ENCODE measurements at places on chromosomes 1 and 21. TPM values are rescaled to one million over a fixed set of nuclear protein-coding genes. Genes with fewer than 3 reads are reported as not detected.

Gene DNAJC28
- total RNA-seq: 1.9 TPM

Gene GJA9
- 0.20 TPM for total RNA-seq

Gene NPHP4
- 4.0 TPM for total RNA-seq

DNA sequence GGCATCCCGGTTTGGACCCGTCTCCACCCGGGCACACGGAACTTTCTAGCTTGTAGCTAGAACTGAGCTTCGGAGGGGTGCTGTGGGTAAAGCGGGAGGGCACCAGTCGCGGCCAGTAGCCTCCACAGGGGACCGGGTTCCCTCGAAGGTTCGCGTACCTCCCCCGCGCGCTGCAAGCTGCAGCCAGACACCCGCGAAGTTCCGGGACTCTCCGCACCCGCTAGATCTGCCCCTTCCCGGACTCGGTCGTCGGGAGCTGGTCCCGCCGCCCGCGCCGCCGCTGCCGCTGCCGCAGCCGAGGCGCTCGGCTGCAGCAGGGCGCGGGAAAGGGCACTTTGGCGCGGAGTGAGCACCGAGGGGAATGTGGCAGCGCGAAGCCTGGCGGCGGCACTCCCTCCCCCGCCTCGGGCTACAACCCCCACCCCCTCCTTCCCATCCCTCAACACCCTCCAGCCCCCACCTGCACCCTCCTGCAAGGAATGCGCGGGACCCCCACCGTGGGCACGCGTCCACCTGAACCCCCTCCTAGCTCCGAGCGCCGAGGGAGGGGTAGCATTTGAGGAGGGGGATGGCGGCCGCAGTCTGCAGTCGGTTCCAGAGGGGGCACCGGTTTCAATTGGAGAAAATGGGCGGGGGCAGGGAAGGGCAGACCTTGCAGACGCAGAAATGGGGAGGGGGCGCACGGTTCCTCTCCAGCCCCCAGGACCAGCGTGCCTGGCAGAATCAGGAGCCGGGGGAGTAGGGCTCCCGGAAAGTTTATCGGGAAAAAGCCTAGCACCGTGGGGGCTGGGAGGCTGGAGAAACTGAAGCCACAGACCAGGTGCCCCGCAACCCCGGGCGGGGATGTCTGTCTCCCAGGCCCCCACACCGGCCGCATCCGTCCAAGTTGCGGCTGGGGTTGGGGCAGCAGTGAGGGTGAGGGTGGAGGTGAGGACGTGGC lies 968 bp downstream of the CSMD2 start:
- DNase-seq: no peak

DNA sequence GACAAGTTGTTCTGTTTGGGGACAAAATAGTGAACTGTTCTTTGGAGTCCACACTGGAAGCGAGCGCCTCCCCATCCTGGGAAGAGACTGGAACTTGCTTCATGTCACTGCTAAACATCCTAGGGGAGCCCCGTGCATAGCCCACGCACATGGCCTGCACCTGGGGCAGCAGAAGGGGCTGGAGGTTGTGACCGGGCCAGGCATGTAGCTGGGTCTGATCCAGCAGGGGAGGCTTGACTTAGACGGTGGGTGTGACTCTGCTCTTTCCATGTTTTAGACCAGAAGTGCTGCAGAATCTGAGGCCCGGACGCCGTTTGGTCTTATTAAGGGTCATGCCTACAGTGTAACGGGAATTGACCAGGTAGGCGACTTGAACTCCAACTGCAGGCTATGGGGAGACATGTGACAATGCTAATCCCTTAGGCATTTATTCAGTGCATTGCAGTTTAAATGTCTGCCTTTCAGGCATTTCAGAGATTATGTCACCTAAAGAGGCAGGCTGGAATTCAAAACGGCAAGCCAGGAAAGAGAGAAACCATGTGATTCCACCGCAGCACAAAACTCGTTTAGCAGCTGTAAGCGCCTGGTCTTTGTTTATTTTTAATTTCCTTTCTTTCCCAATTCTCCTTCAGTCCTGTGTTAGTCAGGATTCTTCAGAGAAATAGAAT lies 21.8 kb downstream of the CAPN9 start:
- peak; percentile 55 for DNase-seq

GRCh38 chr1:2546515-2547209 lies 9.5 kb upstream of the TNFRSF14 start:
- peak; percentile 82 for DNase-seq

DNA sequence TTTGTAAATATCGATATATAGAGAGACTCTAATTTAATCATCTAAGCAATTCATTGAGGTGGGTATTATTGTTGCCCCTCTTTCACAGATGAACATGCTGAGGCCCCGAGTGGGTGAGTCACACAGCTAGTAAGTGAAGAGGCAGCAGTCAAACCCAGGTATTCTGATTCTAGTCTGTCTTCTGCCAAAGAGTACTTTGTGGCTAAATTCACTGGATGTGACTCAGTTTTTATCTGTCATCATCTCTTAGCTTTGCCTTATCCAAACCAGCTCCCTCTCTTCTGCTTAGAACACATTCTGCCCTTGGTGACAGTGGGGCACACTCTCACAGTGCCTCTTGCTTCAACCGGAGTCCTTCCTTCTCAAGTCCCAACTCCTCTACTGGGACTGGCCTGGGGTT lies 11.5 kb downstream of the FCRL5 start:
- DNase-seq: peak; percentile 6

DNA sequence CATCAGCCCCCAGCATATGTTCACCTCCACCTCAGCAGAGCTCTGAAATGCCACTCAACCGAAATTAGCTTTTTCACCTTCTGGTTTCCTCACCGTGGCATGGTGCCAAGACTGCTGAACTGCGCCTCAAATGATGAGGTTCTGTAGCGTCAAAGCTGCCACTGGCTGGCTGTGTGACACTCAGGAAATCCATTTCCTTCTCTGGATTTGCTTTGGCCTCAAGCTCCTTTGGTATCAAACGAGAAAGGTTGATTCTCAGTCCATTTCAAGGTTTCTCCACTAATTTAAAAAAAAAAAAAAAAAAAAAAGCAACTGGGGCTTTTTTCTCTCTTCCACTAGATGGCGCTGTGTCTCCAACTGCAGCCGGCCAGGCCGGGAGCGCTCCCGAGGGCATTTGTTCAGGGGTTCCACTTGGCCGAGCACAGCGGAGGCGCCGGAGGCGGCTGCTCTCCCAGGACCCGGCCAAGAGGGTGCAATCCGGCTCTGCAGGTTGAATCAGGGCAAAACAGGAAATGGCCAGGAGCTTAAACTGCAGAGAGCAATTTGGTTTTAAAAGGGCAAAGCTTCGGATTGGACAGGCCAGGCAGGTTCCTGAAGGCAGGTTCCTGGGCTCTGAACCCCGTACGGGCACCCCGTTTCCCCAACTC lies 26.5 kb upstream of the PLA2G2C start:
- DNase-seq: peak; percentile 91

GRCh38 chr1:35567947-35568558 lies 5.1 kb upstream of the TFAP2E start:
- DNase-seq: no peak

GRCh38 chr1:87179076-87179810 lies 149.4 kb upstream of the LMO4 start:
- no peak for DNase-seq

- no peak for DNase-seq
These were observed 47.1 kb downstream of the COL6A1 start for GRCh38 chr21:46028573-46029091.

- DNase-seq: no peak
These were observed at the start of gene CFHR5 for GRCh38 chr1:196977278-196977677. CFHR5 (plus strand) TSS chr1:196977556; CDS start chr1:196977665, 109 bp downstream.

GRCh38 chr1:194338241-194338948 lies 1152.0 kb upstream of the B3GALT2 start:
- DNase-seq: no peak

DNA sequence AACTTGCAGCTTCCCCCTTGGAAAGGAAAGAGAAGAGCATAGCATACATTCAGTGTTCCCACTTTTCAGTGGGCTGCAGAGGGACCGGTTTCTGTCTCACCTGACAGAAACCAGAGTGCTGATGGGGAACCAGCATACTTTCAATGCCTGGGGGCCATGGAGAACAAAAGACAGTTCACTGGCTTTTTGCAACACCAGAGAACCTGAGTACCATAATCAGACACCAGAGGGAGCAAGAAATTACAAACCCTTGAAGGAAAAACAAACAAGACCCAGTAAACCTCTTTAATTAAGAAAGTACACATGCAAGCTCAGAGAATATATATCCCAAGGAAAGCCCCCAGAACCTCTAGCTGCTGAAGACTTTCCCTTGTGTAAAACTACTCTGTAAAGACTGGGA lies 51.1 kb downstream of the CSMD2 start:
- DNase-seq: peak; percentile 35

- no peak for DNase-seq
These were observed 23.7 kb downstream of the LEPR start for GRCh38 chr1:65444128-65444640.

Gene ARHGAP30
- total RNA-seq: 0.17 TPM

- DNase-seq: peak; percentile 89
These were observed 944.5 kb downstream of the KCNT2 start for GRCh38 chr1:195663549-195664280.

DNA sequence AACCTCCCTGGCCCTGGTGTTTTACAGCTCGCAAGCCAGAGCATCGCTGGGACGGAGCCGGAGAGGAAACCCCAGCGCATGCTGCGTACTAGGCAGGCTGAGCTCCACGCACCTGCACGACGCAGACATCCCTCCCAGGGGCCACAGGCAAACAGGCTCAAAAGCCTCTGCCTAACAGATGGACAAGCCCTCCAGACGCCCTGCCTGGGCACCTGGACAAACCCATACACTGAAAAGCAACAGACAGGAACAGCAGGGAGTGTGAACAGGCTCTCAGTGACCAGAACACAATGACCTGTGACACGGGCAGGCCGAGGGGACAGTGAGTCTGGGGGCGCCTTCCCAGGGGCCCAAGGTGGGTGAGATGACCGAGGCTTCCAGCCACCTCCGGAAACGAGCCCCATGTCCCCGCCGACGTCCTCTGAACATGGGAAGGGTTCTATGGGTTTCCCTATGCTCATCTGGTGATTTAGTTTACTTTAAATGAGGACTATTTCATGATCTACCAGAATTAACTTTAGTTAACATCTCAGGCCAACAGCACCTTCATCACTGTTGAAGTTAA lies 40.3 kb downstream of the NPHP4 start:
- no peak for DNase-seq

Gene TNFRSF1B
- total RNA-seq: 1.6 TPM

DNA sequence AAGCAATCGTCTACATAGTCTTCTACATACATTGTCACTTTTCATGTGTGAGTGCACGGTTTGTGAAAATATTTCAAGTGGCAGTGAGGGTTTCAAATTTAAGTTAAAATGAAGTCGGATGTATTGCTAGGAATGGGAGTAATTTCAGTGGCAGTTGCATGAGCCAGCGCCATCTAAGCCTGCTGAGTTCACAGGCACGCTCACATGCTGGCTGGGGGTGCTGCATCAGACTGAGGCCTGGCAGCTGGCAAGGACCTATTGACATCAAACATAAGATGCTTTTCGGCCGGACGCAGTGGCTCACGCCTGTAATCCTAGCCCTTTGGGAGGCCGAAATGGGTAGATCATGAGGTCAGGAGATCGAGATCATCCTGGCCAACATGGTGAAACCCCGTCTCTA lies 80.7 kb downstream of the UBE4B start:
- DNase-seq: no peak

DNA sequence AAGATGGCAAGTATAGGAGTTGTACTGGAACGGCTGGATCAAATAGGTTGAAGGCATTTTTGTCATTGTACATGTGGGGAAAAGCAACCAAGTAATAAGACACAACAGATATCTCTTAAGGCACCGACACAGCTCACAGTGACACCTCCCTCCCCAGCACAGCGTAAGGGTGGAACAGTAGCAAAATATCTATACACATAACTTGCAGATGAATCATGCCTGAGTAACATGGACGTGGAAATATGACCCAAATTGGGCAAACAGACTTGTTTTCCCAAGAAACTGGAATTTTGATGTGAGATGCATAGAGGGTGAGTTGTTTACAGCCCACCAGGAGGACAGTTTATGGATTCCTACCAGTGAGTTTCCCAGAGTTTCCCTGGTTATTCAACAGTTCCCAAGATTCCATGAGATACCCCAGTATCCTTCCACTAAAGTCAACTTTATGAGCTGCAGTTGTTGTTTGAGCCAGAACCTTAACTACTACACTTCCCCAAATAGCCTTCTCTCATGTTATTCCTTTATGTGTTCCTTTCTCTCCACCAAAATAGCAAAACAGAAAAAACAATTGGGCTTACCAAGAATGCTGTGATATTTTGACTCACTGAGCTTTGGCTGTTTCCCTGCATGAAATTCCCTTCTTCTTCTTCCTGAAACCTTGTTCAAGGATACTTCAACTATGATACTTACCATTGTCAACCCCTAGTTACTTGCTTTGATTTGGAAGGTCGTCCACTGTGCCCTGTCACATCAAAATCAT lies 7.1 kb upstream of the DR1 start:
- peak; percentile 71 for DNase-seq

GRCh38 chr1:87867626-87868025 lies 538.9 kb downstream of the LMO4 start:
- DNase-seq: peak; percentile 81

Gene PDPN
- total RNA-seq: 0.87 TPM

Gene LCE3C
- total RNA-seq: not detected

Gene OR2T11
- not detected for total RNA-seq

- peak; percentile 22 for DNase-seq
These were observed 36.4 kb downstream of the BTG3 start for GRCh38 chr21:17576080-17576835.

DNA sequence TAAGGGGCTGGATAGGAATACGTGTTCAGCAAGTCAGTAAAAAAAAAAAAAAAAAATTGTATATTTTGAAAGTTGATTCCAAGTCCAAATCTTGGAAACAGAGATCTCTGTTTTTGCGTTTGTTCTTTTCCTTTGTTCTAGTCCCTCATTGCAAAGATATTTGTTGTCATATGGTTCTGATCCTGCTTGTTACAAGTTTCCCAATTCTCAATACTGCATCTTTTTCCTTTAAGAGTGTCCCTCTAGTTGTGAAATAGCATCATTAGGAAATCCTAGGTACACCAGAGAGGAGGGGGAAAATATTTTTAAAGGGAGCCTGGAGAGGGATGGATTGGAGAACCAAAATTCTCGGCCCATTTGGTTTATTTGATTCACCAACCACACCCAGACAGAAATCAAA lies 152.2 kb upstream of the C1orf105 start:
- no peak for DNase-seq

GRCh38 chr1:46134660-46135331 lies 2.4 kb upstream of the PIK3R3 start:
- peak; percentile 72 for DNase-seq

GRCh38 chr1:3471356-3472087 lies 17.1 kb downstream of the ARHGEF16 start:
- DNase-seq: peak; percentile 21

GRCh38 chr1:116724765-116725375 lies 29.4 kb upstream of the CD2 start:
- DNase-seq: peak; percentile 65

- DNase-seq: no peak
These were observed 74.8 kb downstream of the HLCS start for GRCh38 chr21:36891692-36892091.

Gene ANGEL2
- total RNA-seq: 43.7 TPM

- no peak for DNase-seq
These were observed at the start of gene PLPPR5 for GRCh38 chr1:99004861-99005442. PLPPR5 (minus strand) TSS chr1:99004861; CDS start chr1:99004671, 190 bp downstream.

Gene KRTAP19-1
- total RNA-seq: not detected

Gene ZSWIM5
- 0.35 TPM for total RNA-seq

Measured in renal cortical epithelial cell (primary cell).